ENCODE measurements at places on chromosomes 7 and 10.

DNA sequence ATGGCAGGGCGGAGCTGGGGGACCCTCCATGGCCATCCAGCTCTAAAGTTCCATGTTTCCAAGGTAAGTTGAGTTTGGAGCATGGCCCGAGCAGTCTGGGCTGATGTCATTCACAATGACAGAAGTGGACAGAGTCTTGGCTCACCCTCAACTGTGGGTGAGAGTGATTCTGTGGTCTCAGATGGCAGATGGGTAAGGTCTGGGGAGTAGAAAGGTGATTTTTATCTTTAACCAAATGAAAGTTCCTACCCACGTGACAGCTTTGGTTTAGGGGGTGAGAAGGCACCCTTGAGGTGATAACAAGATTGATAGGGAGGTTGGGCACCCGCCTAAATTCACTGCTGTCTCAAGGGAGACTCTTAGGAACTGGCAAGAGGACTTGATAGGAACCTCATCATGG lies 57.6 kb upstream of the PDZD8 start:
- no peak for DNase-seq

DNA sequence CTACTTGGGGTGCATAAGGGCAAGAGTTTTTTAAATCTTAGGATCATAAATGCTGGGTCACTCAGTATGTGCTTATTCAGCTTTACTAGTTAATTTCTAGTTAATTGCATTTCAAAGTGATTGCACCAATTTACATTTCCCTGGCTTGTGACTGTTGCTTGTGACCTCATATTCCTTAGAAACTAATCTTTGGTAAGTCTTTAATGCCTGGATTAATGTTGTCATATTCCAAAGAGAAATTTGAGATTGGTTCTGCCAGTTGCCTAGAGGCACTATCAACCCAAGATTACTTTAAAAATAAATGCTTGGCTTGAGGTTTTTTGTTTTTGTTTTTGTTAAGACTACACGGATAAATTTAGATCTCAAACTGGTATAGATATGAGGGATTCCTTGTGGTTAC lies 103.1 kb downstream of the ANK3 start:
- DNase-seq: no peak

- DNase-seq: no peak
These were observed 13.2 kb downstream of the TACR2 start for GRCh38 chr10:69403519-69403918.

- no peak for DNase-seq
These were observed 330.4 kb upstream of the AOAH start for GRCh38 chr7:37054624-37055241.

All from B cell (primary cell).